ENCODE measurements at places on chromosomes 2 and 18. TPM values are rescaled to one million over a fixed set of nuclear protein-coding genes. Genes with fewer than 3 reads are reported as not detected.

Gene DOK6
- 0.33 TPM for polyA plus RNA-seq

Gene OSBPL6
- 1.5 TPM for polyA plus RNA-seq

Gene TEX44
- polyA plus RNA-seq: not detected

Gene CCDC74A
- polyA plus RNA-seq: 23.8 TPM

Gene SERPINB7
- not detected for polyA plus RNA-seq

Gene TET3
- polyA plus RNA-seq: 5.5 TPM

- DNase-seq: no peak
Observed at GRCh38 chr2:153584244-153584643, 105.7 kb upstream of the RPRM start.

- DNase-seq: no peak
Observed at GRCh38 chr2:28751956-28752630, 463 bp downstream of the PPP1CB start.

- no peak for DNase-seq
Observed at GRCh38 chr18:21110713-21111345, 784 bp downstream of the ROCK1 start.

GRCh38 chr2:28391564-28392296 is 928 bp upstream of the FOSL2 start:
- DNase-seq: no peak

- no peak for DNase-seq
Observed at GRCh38 chr18:48656582-48656981, 117.8 kb downstream of the CTIF start.

GRCh38 chr18:42620657-42621056 is 494.8 kb downstream of the RIT2 start:
- DNase-seq: no peak

GRCh38 chr2:42957109-42957860 is 164.9 kb upstream of the HAAO start:
- no peak for DNase-seq

GRCh38 chr2:9274701-9275343 is 68.2 kb downstream of the ASAP2 start:
- DNase-seq: no peak

DNA sequence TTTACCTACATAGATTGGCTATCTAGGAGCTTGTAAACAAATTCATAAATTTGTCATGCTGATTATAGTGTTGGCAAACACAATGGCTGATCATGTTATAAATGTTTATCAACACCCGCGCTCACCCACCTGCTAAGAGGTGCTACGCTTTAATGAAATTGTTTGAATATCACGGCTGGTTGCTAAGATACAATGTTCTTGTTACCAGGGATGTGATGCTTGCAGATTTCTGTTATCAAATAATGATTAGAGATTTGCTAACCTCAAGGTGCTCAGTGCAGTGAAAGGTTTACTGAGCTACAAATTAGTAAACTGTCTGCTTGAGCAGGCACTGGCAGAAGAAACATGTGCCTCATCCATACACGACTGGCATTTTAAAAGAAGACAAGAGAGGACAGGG is 160.0 kb upstream of the ZEB2 start:
- DNase-seq: no peak

GRCh38 chr18:63753676-63754075 is 21.5 kb upstream of the SERPINB7 start:
- no peak for DNase-seq

DNA sequence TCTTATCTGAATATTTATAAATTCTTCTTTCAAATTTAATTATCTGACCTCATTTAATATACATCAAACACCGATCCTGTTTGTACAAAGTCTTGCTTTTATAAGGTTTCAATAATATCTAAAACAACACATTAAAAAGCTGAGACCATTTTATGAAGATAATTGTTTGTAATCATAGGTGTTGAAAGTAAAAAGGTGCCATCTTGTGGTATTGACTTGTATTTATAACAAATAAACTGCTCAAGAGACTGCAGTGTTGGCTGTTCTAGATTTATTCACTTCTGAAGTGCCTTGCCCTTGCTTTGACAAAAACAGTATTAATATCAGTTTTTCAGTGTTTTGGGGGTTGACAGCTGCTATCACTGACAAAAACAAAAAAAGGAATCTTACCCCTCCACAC is 286.8 kb upstream of the HNMT start:
- no peak for DNase-seq

DNA sequence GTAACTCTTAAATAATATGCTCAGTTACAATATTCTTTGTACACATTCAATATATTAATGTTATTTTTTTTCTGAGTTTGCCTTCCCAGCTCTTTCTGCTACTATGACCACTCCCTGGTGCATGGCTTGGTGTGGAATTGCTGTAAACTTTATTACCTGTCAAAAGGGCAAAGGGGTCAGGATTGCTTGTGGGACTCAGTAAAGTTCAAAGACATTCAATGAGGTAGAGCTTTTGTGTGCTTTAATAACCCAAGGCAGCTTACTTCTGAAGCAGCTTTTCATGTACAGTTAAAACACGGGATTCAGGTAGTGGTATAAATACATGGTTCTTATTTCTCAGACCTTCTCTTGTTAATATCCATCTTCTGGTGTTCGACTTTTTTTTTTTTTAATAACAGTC is 132.8 kb downstream of the MEIS1 start:
- DNase-seq: no peak

DNA sequence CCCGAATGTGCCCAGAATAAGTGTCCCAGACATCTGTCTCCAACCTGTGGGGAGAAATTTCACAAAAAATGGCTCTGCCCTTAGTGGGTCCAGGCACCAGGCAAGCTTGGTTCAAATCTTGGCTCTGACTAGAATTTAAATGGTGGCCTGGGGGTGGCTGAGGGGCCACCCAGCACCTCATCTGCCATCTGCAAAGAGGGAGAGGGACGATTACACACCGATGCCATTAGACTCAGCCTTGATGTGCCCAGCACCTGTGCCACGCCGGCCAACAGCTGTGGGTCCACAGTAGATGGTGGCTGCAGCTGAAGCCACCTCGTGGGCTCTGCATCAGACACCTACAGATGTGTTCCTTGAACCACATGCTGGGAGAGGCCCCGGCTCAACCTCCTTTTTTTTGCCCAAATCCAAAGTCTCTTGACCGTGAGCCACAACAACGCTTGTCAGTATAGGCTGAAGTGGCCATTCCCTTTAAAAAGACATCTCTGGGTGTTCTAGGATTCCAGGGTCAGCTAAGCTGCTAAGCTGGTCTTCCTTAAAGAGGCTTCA is 222.0 kb upstream of the RAB6C start:
- DNase-seq: no peak

DNA sequence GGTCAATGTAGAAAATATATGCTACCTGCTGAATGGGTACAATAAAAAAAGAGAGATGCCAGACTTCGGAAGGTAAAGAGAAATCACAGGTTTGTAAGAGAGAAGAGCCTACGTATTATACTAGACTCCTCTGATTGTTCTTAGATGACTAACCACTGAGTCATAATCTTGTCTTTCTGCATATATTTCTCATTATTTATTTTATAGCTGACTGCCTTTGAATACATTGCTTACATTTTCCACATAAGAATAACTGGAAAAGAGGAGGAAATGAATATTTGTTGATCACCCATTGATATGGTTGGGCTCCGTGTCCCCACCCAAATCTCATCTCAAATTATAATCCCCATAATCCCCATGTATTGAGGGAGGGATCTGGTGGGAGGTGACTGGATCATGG is 90.3 kb upstream of the RAB27B start:
- DNase-seq: no peak

GRCh38 chr2:128644718-128645256 is 326.1 kb upstream of the HS6ST1 start:
- DNase-seq: no peak

Data from H1 (cell line).